NCI-H1092 (cell line): ENCODE measurements at places on chromosomes 12 and 14.

- no peak for DNase-seq
Measured at GRCh38 chr14:22233377-22233776, 355.6 kb downstream of the DAD1 start.

- no peak for DNase-seq
Measured at GRCh38 chr14:64733899-64734298, 29.7 kb downstream of the PLEKHG3 start.

- DNase-seq: no peak
Measured at GRCh38 chr12:90299121-90299520, 590.5 kb upstream of the ATP2B1 start.

- no peak for DNase-seq
Measured at GRCh38 chr12:113184098-113184899, 979 bp downstream of the DDX54 start.

DNA sequence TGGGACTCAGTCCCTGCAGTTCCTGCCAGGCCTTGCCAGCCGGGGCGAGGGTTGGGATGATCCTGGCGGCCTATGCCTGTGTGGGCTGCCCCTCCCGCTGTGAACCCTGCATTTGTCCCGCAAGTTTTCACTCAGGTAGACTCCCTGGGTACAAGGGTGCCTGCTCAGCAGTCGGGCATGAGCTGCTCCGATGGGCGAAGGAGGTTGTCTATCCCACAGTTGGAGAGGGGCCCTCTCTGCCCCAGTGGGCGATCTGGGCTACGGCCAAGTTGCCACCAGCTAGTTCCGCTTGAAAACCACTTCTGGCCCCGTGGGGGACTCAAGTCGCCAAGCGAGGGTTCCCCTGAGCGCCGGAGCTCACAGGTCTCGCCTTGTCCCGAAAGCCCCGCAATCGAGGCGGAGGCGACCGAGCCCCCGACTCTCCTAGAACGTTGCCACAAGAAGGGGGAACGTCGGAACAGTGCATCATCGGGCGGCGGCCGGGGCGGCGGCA is 365 bp upstream of the TPI1 start:
- no peak for DNase-seq

DNA sequence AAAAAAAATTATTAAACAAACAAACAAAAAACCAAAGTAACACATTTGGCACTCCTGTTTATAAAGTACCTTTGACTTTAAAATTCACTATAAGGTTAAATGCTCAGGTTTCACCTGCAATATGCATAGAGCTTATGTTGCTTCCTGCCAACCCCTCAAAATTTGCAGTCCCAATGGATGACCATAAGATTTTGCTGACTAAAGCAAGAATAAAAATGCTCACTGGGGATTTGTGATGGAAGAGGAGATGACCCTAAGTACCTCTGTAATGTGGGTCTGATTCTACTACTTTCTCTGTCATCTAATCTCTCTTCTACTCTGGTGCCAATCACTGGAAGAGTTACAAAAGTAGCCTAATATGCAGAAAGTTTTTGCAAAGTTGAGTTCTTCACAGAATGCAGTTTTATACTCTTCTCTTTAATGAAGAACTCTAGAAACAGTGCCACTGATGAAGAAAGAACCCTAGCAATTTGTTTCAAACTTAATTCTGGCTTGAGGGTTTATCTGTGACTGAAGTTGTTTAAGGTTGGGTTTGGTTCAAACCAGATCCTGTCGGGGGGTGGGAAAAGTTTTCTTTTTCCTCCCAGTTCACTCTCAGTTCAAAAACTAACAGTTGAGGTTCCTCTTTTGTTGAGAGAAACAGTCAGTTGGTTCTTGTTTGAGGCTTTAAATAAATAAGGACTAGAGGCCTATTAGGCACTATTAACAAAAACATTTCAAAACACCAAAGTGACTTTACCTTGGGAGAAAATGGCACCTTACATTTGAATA is 10.9 kb downstream of the WASHC3 start:
- DNase-seq: no peak

GRCh38 chr14:77065851-77066577 is 32.0 kb upstream of the CIPC start:
- DNase-seq: no peak

- no peak for DNase-seq
Measured at GRCh38 chr12:12723681-12724420, 6.7 kb downstream of the CDKN1B start.

DNA sequence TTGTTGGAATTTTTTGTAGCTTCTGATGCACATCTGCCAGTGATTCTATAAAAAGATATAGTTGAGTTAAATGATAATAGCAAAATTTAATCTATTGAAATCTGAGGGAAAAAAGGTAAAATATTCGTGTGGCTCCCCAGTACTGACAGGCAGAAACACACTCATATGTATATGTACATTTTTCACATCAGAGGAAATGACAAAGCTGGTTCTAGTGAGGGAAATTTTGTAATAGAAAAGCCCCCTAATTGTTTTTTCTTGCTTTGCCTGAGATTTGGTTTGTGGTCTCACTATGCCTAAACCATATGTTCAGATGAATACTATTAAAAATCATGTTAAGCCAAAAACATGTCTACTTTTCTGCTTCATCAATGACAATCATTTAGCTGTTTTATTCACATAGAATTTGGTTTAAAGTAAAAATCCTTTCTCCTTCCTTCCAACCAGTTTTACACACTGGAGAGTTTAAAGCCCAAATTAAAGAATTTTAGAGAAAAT is 203.5 kb downstream of the ANO6 start:
- no peak for DNase-seq

DNA sequence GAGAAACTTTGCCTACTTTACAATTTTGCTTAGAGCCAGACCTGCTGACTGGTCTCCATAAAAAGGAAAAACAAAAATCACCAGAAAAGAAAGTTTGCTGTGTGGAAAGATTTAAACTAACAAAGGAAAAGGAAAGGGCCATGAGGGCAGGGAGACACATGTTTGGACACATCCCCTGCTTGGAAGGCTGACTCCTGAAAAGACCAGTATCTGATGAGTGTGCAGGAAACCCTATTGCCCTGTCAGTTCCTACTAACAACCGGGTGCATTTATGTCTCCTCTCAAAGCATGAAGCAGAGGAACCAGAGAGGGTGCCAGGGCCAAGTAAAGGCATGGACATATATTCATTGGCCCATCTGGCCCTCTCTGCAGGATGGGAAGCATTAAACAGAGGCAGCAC is 7.0 kb upstream of the STAB2 start:
- DNase-seq: no peak

DNA sequence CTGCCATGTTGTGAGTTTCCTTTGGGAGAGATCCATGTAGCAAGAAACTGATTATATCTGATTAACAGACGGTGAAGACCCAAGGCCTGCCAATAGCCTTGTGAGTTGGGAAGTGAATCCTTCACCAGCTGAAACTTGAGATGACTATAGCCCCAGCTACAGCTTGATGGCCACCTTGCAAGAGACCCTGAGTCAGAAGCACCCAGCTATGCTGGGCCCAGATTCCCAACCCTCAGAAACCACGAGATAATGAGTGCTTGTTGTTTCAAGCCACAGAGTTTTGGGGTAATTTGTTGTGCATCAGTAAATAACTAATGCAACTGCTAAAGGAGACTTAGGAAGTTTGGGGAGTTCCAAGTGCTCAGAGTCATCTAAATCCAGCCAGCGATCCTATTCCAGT is 80.3 kb downstream of the AVPR1A start:
- no peak for DNase-seq

DNA sequence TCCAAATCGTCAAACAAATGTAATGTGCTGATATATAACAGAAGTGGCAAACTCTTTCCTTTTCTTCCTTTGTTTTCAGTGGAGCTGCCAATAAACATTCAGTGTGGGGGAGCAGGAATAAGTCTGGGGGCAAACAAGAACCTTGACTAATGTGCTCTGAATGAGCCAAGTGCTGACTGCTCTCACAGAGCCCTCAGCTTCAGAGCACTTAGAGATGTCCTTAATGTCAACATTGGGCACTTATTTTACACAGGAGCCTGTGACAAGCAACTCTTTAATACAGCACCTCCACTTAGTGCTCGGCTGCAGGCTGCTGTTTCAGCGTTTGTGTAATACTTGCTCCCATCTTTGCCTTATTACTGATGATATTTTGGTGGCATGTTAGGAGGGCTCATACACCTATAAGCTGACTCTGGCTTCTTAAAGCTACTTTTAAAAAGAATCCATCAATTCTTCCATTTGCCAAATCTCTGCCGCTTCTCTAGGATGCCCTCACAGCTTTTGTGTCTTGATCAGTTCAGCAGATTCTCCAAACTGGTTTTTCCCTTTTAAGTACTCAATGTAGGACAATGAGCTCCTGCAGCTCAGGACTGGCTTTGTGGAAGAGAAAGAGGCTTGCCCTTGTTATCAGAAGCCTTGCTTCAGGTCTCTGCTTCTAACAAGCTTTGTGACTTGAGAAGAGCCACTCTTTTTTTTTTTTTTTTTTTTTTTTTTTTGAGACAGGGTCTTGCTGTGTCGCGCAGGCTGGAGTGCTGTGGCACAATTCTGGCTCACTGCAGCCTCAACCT is 206.6 kb downstream of the MON2 start:
- no peak for DNase-seq

- no peak for DNase-seq
Measured at GRCh38 chr12:91618281-91618680, 435.7 kb upstream of the DCN start.
